ENCODE measurements at places on chromosomes 12 and 14.

GRCh38 chr12:45183246-45183645, 32.6 kb upstream of the ANO6 start:
- no peak for DNase-seq

- no peak for DNase-seq
These were observed 94.7 kb downstream of the CHST11 start for GRCh38 chr12:104551313-104551931.

DNA sequence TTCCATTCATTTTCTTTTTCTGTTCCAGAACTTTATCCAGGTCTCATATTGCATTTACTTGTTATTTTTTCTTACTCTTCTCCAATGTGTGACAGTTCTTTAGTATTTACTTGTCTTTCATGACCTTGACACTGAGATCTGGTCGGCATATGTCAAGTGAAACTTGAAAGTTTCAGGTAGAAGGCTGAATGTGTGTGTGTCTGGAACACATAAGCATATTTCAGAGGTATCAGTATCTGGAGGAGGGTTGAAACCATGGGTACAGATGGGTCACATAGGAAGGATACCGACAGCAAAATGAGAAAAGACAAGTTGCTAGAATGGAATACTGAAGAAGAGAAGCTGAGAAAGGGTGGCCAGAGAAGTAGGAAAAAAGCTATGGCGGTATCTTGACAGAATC, 22.5 kb upstream of the PTGDR start:
- DNase-seq = no peak

DNA sequence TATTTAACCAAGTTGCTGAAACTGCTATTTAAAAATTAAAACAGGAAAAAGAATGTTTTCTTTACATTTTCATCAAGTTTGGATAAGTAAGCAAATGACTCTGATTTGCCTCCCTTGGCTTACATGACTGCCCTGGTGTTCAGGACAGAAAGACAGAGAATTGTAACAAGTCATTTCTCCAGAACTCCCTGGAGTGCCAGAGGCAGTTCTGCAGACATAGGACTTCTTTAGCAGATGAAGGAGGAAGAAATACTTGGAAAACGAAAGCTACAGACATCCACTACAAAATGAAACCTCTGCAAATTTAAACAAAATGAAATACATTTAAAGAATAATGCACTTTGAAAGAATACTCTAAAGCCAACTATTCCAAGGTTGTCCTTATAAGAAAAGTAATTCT, 253.9 kb downstream of the LRFN5 start:
- DNase-seq = no peak

DNA sequence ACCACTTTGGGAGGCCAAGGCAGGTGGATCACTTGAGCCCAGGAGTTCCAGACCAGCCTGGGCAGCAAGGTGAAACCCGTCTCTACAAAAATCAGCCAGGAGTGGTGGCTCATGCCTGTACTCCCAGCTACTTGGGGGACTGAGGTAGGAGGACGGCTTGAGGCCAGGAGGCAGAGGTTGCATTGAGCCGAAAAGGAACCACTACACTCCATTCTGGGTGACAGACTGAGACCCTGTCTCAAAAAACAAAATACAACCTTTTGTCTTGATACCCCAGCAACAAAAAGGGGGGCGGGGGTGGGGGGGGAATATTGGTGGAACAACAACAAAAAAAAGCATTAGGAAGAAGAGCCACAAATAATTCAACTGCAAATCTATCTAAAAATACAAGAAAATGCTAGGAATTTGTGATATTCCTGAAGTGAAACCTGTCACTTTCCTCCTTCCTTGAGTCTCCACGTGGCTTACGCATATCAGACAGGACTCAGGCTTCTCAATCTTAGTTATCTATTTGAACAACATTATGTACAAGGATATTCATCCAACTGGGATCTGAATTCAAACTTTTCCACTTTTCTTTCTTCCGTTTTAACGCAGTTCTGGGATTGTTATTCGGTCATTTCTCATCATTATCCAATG, 1.3 kb downstream of the R3HDM2 start:
- DNase-seq = no peak

GRCh38 chr12:12334367-12335040, 15.5 kb downstream of the MANSC1 start:
- DNase-seq = peak; percentile 60

DNA sequence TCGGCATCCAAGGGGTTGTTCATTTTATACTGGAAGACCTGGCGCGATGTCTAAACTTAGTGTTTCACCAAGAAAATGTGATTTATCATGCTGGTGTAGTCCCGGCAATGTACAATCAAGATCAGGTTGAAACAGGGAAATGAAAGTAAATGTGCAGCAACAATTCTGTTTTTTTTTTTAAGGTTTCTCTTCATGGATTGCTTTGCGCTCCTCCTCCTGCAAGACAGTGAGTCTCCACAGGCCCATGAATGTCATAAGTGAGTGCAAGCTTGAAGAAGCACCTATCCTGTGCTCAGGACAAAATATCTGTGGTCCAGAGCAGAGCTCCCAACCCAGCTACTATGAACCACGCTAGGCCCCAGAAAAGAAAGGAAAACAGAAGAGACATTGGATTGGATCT, 143.4 kb downstream of the KCNK10 start:
- no peak for DNase-seq

DNA sequence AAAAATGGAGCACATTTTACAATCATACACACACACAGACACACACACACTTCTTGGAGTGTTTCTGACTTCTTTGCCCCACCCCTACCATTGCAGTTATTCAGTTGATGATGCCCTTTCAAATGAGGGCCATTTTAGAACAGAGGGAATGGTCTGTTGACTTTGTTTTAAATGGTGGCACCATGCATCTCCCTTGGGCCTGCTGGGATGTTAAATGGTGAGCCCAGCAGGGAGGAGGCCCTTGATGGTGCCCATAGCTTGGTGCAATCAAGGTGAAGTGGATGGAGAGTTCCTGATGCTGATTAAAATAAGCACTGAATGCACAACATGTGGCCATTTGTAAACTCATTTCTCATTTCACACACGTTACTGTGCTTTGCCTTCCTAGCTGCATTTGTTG, 13.3 kb downstream of the C12orf75 start:
- DNase-seq = no peak

DNA sequence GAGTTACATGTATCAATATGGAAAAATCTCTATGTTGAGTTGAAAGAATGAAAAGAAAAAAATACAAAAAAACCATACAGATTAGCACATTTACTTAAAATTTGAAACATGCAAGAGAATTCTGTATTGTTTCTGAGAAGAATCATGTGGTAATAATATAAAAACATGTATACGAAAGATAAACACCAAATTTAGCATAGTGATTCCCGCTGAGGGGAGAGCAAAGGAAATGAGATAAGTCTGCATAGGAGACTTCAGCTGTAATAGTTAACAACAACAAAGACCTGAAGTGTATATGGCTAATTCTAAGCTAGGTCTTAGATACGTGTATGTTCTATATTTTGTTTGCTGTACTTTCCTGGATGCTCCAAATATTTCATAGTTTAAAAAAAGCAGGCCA, 46.5 kb downstream of the FNTB start:
- DNase-seq = no peak

GRCh38 chr12:57836442-57837375, 9.8 kb downstream of the CTDSP2 start:
- peak; percentile 37 for DNase-seq

DNA sequence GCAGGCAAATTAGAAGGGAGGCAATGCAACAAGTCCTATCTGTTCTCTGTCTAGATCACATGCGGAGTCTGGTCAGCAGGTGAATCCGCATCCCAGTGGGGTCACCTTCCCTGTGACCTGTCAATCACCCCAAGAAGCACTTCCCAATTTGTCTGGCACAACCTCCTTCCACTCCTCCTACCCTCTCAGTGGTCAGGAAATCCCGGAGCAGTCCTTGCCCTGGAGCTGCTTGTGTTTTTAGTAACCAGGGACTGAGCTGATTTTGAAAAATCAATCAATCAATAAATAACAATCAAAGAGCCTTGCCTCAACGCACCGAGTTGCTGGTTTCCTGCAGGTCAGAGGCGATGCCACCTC, 572 bp upstream of the ACSS3 start:
- no peak for DNase-seq

DNA sequence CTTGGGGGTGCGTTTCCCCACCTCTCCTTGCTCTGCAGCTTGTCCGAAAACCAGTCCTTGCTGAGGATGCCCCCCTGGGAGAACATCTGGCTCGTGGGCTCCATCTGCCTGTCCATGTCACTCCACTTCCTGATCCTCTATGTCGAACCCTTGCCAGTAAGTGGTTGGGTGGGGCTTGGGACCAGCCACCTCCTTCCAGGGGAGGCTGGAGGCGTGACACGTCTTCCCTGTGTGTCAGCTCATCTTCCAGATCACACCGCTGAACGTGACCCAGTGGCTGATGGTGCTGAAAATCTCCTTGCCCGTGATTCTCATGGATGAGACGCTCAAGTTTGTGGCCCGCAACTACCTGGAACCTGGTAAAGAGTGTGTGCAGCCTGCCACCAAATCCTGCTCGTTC, 57.5 kb downstream of the ANAPC7 start:
- no peak for DNase-seq

DNA sequence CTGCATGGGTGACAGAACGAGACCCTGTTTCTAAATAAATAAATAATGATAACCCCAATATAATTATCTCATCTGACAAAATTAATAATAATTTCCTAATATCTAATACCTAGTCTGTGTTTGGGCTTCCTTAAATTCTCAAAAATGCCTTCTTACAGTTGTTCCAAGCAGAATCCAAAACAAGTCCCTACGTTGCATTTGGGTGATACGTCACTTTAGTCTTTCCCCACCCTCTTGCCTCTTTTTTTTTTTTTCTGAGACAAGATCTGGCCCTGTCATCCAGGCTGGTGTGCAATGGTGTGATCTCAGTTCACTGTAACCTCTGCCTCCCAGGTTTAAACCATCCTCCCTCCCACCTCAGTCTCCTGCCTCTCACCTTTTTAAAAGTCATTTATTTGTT, 26.7 kb downstream of the VEZT start:
- DNase-seq = no peak

GRCh38 chr12:72273851-72274351, 1.7 kb downstream of the TRHDE start:
- no peak for DNase-seq

DNA sequence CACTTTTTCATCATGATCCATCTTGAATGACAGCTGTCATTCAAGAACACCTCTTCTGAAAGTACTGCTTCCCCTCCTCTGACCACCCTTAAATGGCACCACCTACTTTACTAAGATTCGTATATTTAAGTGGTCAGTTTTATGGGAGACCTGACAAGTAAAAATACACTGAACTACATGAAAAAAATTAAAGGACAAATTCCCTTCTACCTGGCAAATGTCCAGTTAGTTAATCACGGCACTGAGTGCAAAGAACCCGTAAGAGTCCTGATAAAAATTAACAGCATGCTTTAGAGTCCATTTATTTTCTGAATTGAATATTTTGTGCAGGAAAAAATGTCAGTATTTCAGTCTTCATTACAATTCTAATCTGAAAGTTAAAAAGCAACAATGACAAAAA, 48.7 kb downstream of the SETD3 start:
- no peak for DNase-seq

GRCh38 chr12:16271062-16271461, 6.4 kb downstream of the SLC15A5 start:
- DNase-seq = no peak

- DNase-seq = no peak
These were observed 8.7 kb upstream of the SDSL start for GRCh38 chr12:113413488-113413939.

DNA sequence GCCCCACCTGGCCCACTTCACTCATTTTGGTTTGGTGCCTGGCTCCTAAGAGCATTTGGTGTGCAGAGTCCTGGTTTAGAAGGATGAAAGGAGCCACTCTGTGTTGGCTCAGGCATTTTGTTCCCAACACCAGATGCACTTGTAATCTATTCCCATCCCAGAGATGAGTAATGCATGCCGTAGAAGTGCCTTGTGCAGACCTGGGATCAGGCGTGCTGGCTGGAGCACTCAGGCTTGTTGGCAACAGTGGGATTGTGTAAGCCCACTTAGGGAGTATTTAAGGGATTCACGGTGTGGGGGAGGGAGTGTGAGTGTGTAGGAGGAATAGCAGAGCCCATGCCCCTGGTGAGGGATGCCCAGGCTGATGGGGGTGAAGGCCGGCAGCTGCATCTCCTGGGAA, 501.5 kb upstream of the TBX3 start:
- DNase-seq = no peak

DNA sequence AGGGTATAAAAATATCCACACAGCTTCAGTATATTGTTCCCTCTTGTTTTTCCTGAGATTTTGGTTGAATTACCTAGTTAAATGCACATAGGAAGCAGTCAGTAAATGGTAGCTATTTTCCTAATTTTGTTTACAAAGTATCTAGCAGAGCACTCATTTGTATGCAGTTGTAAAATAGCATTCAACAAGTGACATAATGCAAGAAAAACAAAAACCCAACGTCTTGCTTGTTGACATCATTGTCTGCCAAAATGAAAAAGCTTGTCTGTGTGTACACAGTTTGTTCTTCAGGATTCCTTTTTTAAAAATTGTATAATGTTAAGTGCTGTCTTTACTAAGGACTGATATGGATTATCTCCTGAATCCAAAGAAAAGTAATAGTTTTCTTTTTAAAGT, 2.7 kb downstream of the VRTN start:
- no peak for DNase-seq
